ENCODE measurements at places on chromosomes 13 and 19.

DNA sequence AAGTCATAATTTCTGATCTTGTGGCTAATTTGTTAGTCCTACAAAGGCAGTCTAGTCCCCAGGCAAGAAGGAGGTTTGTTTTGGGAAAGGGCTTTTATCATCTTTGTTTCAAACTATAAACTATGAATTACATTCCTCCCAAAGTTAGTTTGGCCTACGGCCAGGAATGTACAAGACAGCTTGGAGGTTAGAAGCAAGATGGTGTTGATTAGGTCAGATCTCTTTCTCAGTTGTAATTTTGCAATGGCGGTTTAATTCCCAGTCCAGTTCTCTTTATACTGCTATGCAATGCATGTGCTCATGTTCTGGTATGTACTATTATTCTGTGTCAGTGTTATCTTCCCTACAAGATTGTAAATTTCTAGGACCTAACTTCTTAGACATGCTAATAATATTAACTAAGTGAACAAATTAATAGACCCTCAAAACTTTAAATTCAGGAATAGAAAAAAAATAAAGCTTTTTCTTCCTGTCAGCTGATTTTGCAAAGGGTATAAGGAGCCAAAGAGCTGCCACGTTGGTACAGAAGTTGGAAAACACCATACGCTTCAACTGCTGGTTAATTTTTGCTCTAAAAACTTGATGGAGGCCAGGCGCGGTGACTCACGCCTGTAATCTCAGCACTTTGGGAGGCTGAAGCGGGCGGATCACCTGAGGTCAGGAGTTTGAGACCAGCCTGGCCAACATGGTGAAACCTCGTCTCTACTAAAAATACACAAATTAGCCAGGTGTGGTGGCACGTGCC is 1.3 kb upstream of the DNAJC15 start:
- no peak for DNase-seq

DNA sequence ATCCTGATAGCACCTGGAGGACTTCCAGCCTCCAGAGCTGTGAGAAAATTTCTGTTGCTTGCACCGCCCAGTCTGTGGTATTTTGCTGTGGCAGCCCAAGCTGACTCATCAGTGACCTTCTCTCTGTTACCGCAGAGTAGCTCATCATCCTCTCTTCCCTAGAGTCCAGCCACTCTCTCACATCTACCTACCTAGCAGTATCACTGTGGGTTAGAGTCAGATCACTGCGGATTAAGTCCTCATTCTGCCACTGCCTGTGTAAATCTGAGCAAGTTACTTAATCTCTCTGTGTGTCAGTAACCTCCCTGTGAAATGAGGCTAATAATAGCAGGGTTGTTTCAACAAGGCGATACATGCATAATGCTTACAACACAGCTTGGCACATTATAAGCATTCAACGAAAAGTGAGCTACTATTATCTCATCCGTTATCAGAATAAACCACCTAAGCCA is 40.3 kb upstream of the USPL1 start:
- no peak for DNase-seq

DNA sequence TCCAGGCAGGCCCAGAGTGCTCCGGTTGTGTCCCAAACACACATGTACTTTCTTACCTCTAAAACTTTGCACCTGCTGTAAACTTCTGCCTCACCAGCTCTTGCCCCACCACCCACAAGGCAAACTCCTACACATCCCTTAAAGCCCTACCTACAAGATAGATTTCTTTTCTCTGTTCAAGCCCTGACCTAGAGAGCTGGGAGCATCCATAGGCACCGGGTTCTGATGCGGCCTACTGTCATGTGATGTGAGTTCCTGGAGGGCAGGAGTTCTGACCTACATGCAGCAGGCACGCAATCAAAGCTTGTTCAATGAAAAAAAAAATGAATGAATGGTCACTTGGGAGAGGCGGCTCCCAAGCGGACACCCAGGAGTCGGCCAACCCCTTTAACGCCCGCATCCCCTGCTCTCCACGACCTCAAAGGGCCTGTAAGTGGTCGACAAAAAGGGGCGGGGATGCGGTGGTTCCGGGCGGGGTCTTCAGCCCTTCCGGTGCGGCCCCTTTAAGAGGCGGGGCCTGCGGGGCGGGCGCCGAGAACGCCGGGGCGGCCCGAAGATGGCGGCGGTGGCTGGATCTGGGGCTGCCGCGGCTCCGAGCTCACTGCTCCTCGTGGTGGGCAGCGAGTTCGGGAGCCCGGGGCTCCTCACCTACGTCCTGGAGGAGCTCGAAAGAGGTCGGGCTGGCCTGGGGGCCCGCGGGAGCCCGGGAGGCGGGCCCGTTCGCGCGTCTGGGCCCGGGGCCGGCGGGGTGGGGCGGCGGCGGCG is at the start of gene MAP1S:
Gene MAP1S, plus strand, starts transcription at position 534 of the 765 bp plus-strand sequence. Its CDS starts 23 bp downstream, at position 557.
- peak; percentile 68 for DNase-seq

DNA sequence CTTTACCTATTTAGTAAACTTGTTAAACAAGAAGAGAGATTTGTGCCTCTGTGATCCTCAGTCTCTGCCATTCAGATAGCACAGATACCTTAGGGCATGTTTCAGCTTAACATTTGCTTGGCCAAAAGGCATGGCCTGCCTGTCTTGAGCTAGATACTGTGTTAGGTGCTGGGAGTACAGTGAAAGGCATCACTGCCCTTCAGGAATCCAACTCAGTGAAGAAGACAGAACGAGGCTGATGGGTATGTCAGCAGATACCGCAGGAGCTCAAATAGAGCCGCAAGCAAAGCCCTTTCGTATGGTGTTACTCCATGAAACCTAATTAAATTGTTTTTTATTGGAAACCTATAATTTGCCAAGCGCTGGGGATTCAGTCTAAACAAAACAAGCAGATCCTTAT is 12.9 kb downstream of the ZNF507 start:
- no peak for DNase-seq

DNA sequence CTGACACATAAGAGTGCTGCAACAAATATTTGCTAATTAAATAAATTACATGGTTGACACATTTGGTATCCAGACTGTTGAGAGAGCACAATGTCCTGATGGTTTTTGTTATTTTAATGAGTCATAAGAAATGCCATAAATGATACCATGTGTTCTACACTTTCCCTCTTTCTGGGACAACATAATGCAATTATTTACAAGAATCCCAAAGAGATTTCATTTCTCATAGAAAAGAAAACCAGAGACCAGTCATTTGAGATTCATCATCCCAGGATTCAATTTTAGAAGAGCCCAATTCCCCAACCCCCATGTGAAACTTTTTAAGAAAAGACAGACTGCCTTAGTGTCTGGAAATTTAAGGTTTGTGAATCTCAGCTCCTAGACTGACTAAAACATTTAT is 399.6 kb downstream of the DCT start:
- DNase-seq, result no peak

DNA sequence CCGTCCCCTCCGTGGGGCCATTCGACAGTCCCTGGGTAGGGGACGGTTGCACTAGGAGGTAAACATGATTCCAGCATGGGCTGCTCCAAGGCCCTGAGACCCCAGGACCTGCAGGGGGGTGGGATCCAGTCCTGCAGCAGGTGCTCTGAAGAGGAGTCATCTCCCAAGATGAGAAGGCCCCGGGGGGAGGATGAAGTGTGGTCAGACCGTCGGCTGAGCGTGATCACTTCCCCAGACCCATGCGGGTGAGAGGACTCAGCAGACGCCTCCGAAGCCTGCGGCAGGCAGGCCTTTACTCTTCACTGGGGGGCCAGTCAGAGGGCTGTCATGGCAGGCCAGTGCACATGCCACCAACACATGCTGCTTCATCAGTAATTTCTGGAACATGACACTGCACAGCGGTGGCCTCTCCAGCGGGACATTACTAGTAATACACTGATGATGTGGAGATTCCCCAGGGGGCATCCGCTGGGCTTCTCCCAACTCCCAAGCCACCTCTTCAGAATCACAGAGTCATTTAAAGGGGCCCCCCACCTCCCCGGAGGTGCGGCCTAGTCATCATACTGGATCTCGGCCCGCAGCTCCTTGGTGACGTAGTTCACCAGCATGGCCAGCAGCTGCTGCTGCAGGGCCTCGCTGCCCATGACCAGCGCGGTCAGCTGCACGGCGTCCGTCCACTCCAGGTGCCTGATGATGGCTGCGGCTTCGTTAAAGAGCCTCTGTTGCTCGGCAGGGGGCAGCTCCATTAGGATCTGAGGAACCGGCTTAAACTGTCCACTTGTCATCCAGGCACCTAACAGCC is 12.7 kb downstream of the C19orf12 start:
- DNase-seq, result no peak

- peak; percentile 66 for DNase-seq
Observed at GRCh38 chr19:5339198-5339949, 1.2 kb downstream of the PTPRS start.

GRCh38 chr19:35124098-35125060 is 8.8 kb downstream of the FXYD3 start:
- DNase-seq, result peak; percentile 95

GRCh38 chr13:20815464-20815863 is 41.7 kb upstream of the EEF1AKMT1 start:
- no peak for DNase-seq

GRCh38 chr13:73072239-73072900 is 13.6 kb downstream of the KLF5 start:
- no peak for DNase-seq
